ENCODE measurements at places on chromosomes 6 and 20.

DNA sequence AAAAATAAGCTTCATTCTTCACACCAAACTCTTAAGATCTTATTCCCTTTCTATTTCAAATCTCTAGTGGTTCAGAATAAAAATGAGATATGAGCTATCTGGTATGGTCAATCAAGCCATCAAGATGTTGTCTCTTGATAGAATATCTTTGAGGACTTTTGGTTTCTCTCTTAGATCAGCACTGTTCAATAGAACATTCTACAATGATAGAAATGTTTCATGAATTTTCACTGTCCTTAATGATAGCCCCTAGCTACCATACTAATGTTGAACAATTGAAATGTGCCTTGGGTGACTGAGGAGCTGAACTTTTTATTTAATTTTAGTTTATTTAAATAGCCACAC lies 24.1 kb upstream of the HINT3 start:
- DNase-seq, result no peak

- no peak for DNase-seq
Measured at GRCh38 chr20:19090332-19090731, 122.1 kb upstream of the SLC24A3 start.

GRCh38 chr6:160999516-160999915 lies 7.9 kb downstream of the MAP3K4 start:
- DNase-seq, result no peak

GRCh38 chr20:63544958-63545516 lies 2.5 kb downstream of the SRMS start:
- DNase-seq, result no peak

- DNase-seq, result no peak
Measured at GRCh38 chr20:56801971-56802755, 173.1 kb downstream of the TFAP2C start.

DNA sequence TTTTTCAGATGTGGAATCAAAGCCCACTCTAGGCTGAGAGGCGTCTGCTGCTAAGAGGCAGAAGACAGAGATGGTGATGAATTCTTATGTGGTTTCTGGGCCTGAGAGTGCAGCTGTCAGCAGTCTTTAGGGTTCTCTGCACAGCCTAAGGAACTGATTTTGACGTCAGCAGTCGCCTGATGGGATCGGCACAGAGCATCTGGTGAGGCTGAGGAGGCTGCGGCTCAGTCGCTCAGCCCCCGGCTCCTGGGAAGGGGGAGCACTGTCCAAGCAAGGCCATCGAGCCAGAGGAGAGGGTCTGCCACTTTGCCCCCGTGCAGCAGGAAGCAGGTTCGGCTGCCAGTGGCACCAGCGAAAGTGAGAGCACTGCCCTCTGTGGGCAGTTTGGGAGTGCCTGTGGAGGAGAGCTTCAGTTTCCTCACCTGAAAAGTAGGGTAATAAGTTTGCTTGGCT lies 92.5 kb downstream of the TCP11 start:
- DNase-seq, result no peak

All from stimulated activated CD8-positive, alpha-beta memory T cell treated with anti-CD3 and anti-CD28 coated beads, Interleukin-4, amount 100 ng/mL, for 1 hour (primary cell).